ENCODE measurements at places on chromosomes 1 and 21.

GRCh38 chr1:171973421-171973820, 132.1 kb downstream of the DNM3 start:
- DNase-seq = no peak

GRCh38 chr1:11384170-11384554, 94.8 kb upstream of the DISP3 start:
- DNase-seq = no peak

GRCh38 chr21:43975469-43976098, 36.5 kb upstream of the TRAPPC10 start:
- DNase-seq = peak; percentile 86

GRCh38 chr1:41958015-41958673, 39.4 kb upstream of the HIVEP3 start:
- DNase-seq = no peak

- DNase-seq = peak; percentile 75
Observed at GRCh38 chr1:154557939-154558719, at the start of gene UBE2Q1. Gene UBE2Q1, minus strand, starts transcription at chr1:154558662. Its CDS starts 109 bp downstream, at chr1:154558553.

- DNase-seq = no peak
Observed at GRCh38 chr21:33261635-33262034, 4.5 kb upstream of the IL10RB start.

GRCh38 chr1:108199201-108199691, 897 bp downstream of the SLC25A24 start:
- DNase-seq = no peak

- no peak for DNase-seq
Observed at GRCh38 chr1:116126281-116126680, 15.1 kb downstream of the MAB21L3 start.

GRCh38 chr1:213296558-213296957, 245.5 kb downstream of the RPS6KC1 start:
- DNase-seq = no peak

DNA sequence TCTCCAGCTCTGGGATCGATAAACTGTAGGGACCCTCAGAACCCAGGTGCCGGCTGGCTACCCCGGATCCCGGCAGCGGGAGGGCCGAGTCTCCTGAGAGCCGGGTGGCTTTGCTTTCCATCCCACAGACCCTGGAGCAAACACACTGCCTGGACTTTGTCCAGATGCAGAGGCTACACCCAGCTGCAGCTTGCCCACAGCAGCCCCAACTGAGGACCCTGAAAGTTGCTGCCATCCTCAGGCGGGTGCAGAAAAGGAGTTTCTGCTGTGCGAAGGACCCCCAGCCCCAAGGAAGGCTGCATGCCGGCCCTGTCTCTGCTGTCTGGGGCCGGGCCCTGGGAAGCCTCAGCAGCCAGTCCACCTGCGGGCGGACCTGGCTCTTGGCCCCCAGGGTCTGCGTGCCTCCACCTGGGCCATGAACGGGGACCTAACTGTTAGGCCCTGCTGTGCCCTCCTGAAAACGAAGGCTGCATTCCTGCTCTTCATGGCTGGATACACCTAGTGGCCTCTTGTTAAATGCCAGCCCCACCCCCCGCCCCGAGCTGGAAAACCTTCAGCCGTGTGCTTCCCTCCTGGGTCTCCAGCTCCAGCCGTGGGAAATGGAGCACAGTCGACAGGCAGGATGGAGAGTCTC, 97.5 kb upstream of the ARHGEF16 start:
- no peak for DNase-seq

- no peak for DNase-seq
Observed at GRCh38 chr1:100700586-100700985, 19.0 kb upstream of the VCAM1 start.

- DNase-seq = no peak
Observed at GRCh38 chr1:6743189-6744101, 41.8 kb upstream of the CAMTA1 start.

DNA sequence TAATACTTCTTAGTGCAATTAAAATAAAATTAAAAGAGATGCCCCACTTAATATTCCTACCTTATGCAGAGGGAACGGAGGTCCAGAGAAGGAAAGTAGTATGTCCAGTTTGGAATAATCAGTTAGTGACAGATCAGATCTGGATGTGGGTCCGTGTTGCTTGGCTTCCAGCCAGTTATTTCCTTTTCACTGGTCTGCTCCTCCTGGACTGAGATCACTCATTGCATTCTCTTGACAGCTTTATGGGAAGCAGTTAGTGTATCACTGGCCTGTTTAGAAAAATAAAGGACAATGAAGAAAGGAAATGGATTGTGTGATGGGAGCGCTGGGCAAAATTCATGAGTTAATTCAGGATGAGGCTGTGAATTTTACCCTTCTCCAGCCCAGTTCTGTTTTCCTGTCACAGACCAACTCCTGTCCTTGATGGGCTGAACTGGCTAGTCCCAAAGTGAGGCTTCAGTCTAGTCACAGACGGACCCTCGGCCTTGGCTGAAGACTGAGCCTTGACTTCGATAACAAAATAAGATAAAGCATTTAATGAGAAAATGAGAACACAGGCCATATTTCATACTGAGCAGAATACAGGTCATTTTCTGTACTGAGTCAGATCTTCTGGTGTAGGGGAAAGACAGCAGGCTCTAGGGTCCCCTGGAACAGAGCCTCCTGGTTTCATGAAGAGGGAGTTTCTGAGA, 85.2 kb upstream of the TRABD2B start:
- no peak for DNase-seq

GRCh38 chr1:216630532-216630931, 92.7 kb downstream of the ESRRG start:
- no peak for DNase-seq

DNA sequence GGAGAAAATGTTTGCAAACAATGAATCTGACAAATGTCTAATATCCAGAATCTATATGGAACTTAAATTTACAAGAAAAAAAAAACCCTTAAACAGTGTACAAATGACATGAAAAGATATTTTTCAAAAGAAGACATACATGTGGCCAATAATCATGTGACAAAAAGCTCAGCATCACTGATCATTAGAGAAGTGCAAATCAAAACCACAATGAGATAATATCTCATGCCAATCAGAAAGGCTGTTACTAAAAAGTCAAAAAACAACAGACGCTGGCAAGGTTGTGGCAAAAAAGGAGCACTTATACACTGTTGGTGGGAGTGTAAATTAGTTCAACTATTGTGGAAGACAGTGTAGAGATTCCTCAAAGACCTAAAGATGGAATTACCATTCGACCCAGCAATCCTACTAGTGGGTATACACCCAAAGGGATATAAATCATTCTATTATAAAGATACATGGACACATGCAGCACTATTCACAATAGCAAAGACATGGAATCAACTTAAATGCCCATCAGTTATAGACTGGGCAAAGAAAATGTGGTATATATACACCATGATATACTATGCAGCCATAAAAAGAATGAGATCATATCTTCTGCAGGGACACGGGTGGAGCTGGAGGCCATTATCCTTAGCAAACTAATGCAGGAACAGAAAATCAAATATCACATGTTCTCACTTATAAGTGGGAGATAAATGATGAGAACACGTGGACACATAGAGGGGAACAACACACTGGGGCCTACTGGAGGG, 123.2 kb downstream of the PTPRC start:
- no peak for DNase-seq

DNA sequence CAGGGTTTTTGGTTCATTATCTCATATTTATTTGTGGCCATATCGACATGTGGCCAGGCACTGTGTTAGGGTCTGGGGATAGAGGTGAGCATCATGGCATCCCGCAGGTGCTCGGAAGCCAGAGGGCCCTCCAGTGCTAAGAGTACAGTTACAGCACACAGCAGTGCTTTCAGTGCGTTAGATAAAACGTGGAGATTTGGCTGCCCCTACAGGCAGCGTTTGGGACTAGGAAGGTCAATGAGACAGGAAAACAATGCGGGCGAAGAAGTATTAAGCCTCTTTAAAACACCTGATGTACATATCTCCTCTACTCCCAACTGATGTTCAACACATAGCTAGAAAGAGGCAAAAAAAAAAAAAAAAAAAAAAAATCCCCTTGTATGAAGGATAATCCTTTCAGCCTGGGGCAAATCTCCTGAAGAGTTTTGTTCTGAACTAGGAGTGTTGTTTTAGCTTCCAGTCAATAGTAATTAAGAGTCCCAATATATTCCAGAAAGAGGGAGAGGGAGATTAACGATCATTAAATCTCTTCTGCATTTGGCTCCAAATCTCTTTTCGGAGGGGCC, 80.1 kb downstream of the CAPZB start:
- DNase-seq = no peak

DNA sequence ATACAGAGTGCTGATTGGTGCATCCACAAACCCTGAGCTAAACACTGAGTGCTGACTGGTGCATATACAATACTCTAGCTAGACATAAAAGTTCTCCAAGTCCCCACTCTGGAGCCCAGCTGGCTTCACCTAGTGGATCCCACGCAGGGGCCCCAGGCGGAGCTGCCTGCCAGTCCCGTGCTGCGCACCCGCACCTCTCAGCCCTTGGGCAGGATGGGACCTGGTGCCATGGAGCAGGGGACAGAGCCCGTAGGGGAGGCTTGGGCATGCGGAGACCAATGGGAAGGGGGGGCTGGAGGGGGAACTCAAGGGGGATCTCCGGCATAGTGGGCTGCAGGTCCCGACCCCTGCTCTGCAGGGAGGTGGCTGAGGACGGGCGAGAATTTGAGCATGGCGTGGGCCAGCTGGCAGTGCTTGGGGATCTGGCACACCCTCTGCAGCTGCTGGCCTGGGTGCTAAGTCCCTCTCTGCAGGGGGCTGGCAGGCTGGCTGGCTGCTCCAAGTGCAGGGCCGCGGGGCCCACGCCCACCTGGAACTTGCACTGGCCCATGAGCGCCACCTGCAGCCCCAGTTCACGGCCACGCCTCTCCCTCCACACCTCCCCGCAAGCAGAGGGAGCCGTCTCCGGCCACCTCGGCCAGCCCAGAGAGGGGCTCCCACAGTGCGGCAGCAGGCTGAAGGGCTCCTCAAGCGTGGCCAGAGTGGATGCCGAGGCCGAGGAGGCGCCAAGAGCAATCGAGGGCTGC, 104.9 kb downstream of the NTMT2 start:
- DNase-seq = no peak

DNA sequence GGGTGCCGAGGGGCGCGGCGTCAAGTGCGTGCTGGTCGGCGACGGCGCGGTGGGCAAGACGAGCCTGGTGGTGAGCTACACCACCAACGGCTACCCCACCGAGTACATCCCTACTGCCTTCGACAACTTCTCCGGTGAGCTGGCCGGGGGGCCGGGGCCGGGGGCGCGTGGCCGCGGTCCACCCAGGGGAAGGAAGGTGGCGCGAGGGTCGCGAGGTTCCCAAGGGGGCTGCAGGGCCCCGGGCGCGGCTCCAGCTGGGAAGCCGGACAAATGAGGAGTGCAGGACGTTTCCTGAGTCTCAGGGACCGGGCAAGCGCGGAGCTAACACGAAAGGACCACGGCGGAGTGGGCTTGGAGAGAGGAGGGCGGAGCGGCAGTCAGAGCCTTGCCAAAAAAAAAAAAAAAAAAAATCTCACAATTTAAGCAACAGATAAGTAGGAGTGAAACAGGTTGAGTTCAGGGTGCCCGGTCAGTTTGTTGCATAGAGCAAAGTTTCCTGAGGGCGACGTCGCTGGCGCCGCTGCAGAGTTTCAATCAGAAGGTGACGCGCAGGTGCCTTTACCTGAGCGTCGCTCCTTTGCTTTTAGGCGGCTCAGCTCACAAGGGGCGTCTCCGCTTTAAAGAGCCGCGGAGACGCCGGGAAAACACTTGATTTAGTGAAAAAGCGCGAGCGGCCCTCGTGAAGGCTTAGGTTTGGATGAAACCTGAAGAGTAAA, 750 bp downstream of the RHOU start:
- DNase-seq = peak; percentile 62

GRCh38 chr1:29676496-29676895, 440.2 kb downstream of the PTPRU start:
- no peak for DNase-seq

DNA sequence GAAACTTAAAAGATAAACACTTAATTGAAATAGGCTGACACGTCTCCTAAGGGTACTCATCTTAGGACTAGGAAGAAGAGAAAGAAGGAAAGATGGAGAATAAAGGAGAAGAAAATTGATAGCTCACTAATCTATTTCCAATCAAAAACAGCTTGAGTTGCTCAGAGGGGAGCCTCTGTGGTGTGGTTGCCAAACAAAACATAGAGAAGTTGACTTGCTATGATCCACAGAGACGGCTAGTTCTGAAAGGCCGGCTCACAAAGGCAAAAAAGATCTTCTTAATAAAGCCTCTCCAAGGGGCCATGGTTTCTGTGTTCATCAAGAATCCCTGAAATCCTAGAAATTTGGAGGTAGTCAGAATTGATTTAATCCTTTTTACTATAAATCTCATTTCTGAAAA, 644.1 kb downstream of the LMO4 start:
- no peak for DNase-seq

GRCh38 chr1:62092110-62092509, 102.5 kb upstream of the L1TD1 start:
- DNase-seq = no peak

DNA sequence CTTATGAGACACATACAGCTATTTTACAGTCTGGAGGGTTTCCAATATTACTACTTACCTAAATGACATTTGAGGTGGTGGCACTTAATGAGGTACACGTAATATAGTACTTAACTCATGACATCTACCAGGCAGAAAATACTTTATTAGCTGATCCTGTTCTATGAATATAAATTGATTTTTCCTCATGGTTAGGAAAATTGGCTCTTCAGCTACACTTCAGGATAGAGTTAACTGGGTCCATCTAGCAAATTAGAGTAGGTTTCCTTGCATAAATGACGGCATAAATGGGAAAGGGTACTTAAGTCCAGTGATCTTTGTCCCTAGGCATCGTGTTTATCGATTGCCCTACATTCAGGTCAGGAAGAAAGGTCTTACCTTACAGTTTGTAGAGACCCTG, 988.8 kb upstream of the TMPRSS15 start:
- DNase-seq = no peak

DNA sequence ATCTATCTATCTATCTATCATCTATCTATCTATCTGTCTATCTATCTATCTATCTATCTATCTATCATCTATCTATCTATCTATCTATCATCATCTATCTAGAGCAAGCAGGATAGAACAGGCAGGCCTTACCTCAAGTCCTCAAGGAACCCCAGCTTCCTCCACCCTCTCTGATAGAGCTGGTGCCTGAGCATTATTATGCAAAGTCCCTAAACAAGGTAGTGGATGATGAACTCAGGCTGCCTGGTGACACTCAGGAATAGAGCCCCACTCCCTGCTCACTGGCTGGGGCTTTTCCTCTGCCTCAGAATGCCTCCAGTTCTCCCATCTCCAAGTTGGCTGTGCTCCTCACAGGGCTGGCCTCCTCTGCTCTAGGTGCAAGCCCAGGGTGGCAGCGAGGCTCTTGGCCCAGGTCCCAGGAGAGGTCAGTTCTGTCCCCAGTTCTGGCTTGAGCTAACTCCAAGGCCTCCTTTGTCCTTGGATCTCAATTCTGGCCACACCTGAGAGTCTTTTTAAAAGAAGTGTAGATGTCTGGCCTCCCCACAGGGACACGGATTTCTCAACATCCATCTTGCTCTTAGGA, 60.2 kb downstream of the PCP4 start:
- no peak for DNase-seq

DNA sequence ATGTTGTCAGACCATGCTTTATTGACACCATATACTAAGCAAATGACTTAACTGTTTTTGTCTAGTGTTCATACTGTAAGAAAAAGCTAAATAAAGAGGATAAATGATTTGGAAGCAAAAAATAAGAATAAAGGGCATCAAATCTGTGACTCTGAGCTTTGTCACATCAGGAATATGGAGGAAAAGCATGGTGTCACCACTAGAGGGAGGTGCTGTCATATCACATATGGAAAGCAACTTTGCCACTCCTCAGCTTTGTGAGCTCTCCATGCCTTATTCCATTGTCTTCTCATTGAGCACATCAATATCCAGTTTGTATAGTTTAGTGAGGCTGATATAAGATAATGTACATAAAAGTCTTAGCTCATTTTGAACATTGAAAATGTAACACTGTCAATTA, 20.8 kb upstream of the GBP1 start:
- DNase-seq = no peak

GRCh38 chr1:173549813-173550212, 53.1 kb downstream of the SLC9C2 start:
- no peak for DNase-seq

Measured in ecto neural progenitor cell (in vitro differentiated cells).